ENCODE measurements at places on chromosomes 13 and 19. TPM values are rescaled to one million over a fixed set of nuclear protein-coding genes. Genes with fewer than 3 reads are reported as not detected.

DNA sequence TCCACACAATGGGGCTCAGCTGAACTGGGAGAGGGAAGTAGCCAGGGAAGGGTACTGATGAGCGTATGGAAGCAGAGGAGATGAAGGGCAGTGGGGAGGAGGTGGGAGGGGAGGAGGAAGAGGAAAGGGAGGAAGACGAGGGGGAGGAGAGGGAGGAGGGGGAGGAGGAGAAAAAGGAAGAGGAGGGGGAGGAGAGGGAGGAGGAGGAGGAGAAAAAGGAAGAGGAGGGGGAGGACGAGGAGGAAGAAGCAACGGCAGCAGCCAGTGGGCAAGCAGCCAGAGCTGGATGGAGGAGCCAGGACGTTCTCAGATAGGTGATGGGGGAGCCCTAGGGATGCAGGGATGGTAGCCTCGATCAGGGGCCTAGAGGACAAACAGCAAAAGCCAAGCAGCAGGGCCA is 5.6 kb downstream of the CERS4 start:
- DNase-seq, result no peak

Gene SLC7A10
- 8.0 TPM for polyA plus RNA-seq

Gene KLK6
- polyA plus RNA-seq, result 0.10 TPM

DNA sequence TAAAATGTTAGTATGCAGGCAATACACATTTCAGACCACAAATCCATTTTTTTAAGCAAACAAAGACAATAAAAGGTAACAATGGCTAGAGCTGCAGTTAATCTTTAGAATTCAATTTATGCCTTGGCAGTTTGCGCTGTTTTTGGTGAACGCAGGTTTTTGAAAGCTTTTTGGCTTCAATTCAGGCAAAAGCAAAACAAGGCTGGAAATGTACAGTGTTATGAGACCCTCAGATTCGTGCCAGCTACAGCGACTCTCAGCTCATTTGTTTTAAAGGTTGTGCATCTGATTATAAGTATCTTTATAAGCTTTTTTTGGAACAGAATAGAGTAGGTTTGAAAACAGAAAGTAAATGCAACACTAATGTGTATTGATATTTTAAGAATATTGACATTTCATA is 63.6 kb upstream of the SOX1 start:
- no peak for DNase-seq

Gene FOXA3
- not detected for polyA plus RNA-seq

DNA sequence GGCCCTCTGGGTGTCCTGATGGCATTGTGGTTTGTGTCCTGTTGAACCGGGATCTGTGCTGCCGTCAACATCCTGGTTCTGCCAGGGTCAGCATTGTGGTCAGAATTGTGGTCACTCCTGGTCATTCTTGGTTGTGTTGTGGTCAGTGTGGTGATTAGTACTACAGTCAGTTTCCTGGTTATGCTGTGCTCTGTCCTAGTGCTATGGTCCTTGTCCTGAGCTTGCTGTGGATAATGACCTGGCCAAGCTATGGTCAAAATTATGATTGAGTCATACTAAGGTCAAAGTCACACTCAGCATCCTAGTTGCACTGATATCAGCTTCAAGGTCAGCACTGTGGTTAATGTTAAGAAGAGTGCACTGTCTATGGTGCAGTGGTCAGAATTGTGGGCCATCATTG is 4.5 kb upstream of the OLFM2 start:
- DNase-seq, result no peak

DNA sequence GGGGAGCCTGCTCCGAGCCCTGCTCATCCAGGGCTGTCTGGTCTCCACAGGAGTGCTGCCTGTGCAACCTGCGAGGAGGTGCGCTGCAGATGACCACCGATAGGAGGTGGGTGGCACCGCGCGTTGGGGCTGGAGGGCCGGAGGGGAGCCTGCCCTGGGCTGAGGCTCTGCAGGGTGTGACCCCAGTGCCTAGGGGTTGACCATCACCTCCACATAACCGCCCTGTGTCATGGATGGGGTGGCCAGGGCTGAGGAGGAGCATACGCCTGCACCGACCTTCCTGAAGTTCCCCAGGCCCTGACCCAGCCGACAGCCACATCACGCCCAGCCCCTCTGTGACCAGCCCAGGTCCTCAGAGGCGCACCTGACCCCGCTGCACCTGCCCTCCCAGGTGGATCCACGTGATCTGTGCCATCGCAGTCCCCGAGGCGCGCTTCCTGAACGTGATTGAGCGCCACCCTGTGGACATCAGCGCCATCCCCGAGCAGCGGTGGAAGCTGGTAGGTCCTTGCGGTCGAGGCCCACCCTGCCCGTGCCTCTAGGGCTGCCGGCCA is 168.7 kb downstream of the KDM4B start:
- no peak for DNase-seq

DNA sequence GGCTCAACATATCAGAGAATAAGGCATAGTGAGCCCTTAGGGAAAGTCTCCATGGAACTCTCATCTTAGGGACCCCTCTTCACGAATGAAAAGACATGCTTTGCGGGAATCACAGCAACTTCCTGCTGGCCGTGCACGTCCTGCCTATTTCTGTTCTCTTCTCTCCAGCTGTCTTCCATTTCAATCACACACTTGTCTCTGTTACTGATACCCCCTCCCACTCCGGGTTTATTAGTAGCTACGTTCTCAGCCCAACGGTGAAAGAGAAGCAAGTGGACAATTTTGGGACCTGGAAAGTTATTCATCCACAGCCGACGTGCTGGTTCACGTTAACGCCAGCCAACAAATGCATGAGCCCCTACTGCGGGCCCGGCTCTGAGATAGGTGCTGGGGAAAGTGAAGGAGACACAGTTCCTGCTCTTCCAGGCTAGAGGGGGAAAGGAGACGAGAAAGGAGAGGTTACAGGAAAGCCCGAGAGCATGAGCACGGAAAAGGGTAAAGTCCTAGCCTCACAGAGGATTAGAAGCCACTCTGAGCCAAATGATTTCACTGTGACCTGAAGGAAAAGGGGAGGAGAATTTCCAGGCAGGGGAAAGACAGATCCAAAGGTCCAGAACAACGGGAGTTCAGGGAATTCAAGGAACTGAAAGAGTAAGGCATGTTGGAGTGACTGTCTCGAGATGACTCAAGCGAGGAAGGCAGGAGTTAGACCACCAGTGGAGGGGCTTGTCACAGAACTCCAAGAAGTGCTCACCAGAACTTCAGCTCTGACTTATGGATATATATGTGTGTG is 81.8 kb upstream of the CLDN10 start:
- no peak for DNase-seq

DNA sequence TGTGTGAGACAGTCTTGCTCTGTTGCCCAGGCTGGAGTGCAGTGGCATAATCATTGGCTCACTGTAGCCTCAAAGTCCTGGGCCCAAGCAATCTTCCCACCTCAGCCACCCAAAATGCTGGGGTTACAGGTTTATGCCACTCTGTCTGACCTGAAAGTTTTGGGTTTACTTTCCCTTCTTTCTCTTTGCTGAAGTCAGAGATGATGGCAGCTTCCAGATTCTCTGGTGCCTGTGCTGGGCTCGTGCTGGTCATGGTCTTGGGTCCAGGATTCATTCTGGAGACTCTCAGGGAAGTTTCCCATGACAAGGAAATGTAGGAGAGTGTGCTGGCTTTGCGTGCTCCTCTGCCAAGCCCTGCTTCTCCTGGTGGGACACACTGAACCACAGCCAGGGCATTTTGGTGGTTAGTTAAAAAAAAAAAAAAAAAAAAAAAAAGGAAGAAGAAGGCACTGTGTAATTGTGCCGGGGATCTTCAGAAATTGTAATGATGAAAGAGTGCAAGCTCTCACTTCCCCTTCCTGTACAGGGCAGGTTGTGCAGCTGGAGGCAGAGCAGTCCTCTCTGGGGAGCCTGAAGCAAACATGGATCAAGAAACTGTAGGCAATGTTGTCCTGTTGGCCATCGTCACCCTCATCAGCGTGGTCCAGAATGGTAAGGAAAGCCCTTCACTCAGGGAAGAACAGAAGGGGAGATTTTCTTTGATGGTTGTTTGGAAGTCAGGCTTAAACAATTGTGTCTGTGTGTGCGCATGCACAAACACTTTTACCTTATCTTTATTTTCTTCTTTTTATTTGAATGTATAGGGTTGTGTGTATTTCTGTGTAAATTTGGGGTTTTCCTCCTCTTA is at the start of gene ALOX5AP:
Gene ALOX5AP, plus strand, starts transcription at position 519 of the 847 bp plus-strand sequence. Its CDS starts 63 bp downstream, at position 582.
- DNase-seq, result no peak

GRCh38 chr13:110953833-110954532 is 39.1 kb upstream of the ANKRD10 start:
- DNase-seq, result no peak

DNA sequence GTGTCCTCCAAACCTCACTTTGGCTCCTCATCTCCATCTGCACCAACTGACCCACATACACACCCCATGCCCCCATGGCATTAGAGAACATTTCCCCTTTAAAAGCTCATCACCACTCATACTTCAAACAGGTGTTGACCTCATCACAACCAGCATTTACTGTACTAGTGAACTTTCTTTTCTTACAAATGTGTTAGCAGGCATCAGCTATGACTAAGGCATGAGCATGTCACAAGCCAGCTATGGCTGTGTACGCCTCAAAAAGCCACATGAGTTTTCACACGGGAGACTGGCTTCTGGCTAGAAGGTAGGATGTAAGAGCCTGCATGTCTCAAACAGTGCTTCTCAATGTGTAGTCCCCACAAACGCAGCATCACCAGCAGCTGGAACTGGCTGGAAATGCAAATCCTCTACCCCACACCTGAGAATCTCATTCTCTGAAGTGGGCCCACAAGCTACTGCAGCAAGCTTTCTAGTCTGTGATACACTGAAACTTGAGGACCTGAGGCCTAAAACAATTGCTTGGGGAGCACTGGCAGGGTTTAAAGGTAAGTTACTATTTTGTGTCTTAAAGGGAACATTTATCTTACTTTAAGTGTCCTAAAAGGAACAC is 66.8 kb downstream of the TUBGCP3 start:
- DNase-seq, result no peak

GRCh38 chr19:33557720-33558119 is 36.1 kb upstream of the PEPD start:
- DNase-seq, result no peak

DNA sequence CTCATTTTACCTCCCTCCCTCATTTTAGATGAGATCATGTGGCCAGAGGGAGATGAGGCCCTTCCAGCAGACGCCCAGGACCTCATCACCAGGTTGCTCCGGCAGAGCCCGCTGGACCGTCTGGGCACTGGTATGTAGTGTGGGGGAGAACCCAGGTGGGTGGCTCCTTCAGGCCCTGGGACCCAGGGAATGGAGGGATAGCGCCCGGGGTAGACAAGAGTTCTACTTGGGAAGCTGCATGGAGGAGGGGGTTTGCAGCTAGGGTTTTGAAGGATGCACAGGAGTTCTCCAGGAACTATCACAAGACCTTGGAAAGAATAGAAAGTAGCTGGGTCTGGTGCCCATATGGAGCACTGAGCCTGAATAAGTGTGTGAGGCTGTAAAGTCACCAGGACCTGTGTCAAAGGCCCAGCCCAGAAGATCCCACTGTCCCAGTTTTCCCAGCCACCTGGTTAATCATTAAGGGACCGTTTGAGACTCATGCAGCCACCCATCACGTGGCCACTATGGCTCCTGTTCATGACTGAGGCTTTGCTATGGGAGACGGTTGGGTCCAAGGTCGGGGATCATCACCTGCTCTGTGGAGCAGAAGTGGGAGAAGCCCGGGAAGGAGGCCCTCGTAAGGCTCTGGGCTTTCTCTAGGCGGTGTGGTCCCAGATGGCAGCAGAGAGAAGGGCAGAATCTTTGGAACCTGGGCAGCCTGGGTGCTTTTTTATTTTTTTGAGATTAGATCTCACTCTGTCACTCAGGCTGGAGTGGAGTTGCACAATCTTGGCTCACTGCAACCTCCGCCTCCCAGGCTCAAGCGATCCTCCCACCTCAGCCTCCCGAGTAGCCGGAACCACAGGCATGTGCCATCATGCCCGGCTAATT is 17.0 kb upstream of the PIK3R2 start:
- no peak for DNase-seq

Gene KASH5
- polyA plus RNA-seq, result not detected

GRCh38 chr13:44420376-44421220 is 47.0 kb downstream of the SERP2 start:
- DNase-seq, result no peak

- DNase-seq, result no peak
These were observed 850 bp downstream of the KLF5 start for GRCh38 chr13:73059460-73060250.

DNA sequence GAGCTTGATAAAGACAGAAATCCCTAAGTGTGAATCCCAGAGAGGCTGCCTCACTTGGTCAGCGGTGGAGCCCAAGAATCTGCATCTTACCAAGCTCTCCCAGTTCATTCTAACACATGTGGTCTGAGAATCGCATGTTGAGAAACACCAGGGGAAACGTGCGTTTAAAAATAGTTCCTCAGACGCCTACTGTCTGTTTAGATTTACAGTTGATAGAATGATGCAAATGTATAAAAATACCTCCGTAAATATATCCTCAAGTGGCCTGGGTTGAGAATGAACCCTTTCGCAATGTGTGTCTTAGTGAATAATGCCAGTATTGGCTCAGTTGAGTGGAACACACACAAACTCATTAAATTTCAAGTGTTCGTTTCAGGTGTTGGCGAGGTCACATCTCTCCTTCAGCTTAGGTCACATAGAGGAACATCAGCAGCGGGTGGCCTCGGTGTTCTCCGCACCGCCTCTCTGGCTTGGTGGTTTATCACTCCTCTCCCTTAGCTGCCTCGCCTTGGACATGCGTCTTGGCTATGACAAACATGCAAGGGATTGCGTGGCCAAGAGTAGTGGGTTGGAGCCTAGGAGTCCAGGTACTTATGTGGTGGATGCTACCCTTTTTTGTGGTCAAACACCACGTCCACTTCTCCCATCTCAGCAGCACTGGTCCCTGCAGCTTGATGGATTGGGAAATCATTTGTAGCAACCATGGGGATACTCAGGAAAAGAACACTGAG is 117.6 kb upstream of the SPATA13 start:
- no peak for DNase-seq

DNA sequence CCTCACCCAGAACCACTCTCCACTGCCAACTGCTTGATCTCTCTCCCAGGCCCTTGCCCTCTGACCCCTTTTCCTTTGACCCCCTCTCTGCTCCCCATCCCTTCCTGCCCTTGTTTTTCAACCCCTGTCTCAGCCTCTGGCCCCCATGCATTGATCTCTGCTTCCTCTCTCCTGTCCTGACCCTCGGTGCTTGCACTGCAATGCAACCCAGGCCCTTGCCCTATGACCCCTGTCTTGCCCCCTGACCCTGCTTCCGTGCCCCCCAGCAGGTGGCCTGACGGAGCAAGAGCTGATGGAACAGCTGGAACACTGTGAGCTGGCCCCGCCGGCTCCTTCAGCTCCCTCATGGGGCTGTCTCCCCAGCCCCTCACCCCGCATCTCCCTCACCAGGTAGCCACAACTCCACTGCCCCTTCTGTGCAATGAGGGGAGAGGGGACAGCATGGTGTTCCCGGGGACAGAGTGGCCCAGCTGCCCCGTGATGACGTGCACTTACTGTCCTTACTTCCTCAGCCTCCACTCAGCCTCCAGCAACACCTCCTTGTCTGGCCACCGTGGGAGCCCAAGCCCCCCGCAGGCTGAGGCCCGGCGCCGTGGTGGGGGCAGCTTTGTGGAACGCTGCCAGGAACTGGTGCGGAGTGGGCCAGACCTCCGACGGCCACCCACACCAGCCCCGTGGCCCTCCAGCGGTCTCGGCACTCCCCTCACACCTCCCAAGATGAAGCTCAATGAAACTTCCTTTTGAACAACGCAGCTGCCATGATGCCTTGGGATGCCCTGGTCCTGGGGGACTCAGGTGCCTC is 10.5 kb upstream of the LTBP4 start:
- no peak for DNase-seq

Measured in forelimb muscle (tissue), 1 donor.